ENCODE measurements at places on chromosomes 3 and 15.

GRCh38 chr15:67187351-67187854, 67.1 kb downstream of the AAGAB start:
- no peak for DNase-seq

GRCh38 chr3:48855681-48856447, 8.2 kb upstream of the PRKAR2A start:
- peak; percentile 38 for DNase-seq

DNA sequence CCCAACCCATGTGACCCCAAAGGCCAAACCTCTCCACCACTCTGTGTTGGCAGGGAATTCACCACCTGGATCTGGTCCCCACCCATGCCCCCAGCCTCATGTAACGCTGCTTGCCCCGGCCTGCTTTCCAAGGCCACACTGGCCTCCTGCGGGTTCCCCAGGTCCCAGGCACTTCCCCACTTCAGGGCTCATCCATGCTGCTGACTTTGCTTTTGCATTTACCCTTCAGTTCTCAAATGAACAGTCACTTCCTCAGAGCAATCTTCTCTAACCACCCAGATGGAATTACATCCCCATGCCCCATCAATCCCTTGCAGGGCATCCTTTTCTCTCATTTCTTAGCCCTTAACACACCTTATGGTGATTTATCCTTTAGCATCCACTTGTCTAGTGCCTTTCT, 9.2 kb downstream of the DAPK2 start:
- DNase-seq, result no peak

- DNase-seq, result no peak
Measured at GRCh38 chr3:58633157-58633865, 33.3 kb downstream of the FAM3D start.

DNA sequence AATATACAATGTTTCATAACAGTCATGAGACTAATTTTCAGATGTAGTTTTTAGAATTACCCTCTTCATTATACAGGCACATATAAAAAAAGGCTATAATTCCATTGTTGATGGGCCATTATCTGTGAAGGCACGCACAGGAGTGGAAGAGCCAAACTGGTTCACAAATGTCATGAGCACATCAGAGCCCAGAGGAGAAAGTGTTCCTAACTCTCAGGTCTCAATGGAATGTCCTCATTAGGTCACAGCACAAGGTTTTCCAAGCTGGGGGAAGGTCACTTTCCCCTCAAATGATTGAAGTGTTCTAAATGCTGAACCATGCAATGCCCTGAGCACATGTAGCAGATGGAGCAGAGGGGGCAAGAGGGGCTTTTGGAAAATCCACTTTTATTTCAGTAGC, 41.2 kb downstream of the GJD2 start:
- DNase-seq, result no peak

GRCh38 chr3:181212271-181212670, 222.7 kb upstream of the DNAJC19 start:
- no peak for DNase-seq

GRCh38 chr3:130748981-130749380, 2.4 kb upstream of the PIK3R4 start:
- no peak for DNase-seq

DNA sequence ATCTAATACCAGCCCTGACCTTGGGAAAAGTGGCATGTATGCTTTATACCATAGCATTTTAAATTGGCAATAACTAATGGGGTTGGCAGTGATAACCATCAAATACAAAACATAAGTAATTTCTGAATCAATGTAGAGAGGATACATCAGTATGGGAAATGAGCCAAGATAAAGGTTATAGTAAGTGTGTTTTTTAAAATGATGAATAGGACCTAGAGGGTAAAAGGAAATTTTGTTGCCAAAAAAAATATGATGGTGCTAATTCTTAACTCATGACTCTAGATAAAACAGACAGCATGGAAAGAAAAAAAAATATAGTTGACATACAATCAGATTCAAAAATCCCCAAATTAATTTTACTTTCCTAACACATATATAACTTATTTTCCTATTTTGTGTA, 75.4 kb upstream of the ROBO1 start:
- DNase-seq, result no peak

DNA sequence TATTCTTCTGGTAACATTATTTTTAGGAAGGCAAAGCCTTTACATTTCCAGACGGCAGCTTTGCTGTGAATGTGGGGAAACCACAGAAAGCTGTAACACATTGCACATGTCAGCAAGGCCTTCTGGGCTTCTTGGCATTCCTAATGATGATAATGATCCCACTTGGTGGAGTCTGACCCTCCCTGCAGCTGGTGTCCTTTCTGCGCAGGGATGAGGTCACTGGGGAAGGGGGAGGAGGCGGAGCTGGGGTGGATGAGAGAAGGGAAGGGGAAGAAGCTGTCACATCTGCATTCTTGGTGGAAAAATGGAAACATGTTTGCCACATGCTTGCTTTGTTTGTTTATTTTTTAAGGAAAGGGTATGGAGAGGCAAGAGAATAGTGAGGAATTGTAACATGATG, 68.6 kb downstream of the FILIP1L start:
- no peak for DNase-seq

DNA sequence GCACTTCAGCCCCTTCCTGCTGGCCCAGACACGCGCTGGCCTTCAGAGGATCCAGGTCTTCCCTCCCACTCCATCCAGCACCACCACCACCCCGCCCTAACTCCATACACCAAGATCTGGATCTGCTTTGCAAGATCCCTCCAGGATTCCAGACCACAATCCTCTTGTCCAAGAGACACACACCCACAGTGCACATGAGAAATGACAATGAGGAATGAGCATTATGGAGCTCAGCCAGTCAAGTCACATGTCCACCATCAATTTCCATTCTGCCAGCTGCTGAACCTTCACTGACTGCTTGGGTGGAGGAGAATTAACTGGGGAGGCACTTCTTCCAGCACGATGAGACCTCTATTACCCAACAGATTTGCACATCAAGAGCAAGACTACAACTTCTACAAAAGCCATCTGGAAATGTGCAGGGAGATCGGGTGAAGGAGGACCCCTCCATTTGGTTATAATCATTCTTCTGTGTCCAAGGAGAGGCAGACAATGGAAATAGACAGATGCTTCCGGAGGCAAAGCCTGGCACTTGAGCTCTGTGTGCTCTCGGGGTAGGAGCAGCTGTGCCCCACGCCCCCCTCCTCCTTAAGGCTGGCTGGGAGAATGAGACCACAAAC, 12.3 kb upstream of the SPATA12 start:
- peak; percentile 16 for DNase-seq

GRCh38 chr3:84136425-84136824, 822.4 kb upstream of the CADM2 start:
- no peak for DNase-seq

DNA sequence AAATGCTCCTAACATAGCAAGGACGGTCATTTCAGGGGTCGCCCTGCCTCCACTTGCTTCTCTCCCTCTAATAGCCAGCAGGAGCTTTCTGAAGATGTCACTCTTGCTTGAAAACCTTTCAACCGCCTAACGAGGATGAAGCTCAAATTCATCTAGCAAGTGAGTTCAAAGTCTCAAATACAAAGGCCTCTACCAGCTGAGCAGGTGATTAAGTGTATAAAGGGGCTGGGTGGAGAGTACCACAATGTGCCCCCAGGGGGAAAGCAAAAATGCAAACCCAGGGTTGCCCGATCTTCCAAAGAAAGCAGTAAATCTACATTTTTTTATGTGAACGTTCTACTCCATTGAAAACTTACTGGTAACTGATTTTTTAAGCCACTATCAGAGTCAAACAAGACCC, 50.4 kb upstream of the GRIP2 start:
- no peak for DNase-seq

DNA sequence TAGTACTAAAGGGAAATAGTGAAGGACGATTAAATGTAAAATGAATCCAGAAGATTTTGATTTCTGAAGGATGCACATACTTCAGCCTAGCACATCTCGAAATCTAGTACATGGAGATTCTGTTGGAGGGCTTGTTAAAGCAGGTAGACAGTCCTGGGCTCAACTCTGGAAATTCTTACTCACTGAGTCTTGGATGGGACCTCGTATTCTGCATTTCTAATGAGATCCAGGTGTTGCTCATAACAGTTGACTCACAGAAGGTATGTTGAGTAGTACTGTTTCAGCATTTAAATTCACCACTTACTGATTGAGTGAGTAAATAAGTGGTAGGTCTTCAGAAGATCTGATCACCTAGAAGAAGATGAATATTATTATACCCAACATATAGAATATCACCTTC, 623.4 kb upstream of the SGO1 start:
- DNase-seq, result no peak

DNA sequence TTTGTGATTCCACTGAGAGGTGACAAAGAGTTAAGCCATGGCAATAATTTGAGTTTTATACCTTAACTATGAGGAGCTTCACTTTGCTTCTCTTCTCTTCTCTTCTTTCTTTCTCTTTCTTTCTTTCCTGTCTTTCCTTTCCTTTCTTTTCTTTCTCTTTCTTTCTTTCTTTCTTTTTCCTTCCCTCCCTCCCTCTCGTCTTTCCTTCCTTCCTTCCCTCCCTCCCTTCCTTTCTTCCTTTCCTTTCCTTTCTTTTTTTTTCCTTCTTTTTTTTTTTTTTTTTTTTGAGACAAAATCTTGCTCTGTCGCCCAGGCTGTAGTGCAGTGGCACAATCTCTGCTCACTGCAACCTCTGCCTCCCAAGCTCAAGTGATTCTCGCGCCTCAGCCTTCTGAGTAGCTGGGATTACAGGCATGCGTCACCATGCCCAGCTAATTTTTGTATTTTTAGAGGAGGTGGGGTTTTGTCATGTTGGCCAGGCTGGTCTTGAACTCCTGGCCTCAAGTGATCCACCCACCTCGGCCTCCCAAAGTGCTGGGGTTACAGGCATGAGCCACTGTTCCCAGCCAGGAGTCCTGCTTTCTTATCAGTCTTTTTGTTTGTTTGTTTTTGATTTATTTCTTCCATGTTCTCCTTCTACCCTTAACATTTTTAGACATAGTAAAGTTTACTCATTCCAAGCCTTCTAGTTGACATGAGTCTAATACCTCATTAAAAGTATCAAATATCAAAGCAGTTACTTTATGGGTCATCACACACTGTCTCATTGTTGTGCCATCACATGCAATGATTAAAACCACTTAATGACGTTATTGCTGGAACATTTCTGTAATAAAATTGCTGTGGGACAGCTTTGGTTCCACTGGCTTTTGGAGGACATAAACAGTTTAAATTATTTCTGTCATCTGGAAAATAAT, 29.9 kb downstream of the SLC49A4 start:
- no peak for DNase-seq

- peak; percentile 43 for DNase-seq
Measured at GRCh38 chr3:39990532-39990931, 181.1 kb downstream of the MYRIP start.

GRCh38 chr3:72818092-72818773, 30.0 kb downstream of the SHQ1 start:
- peak; percentile 27 for DNase-seq

DNA sequence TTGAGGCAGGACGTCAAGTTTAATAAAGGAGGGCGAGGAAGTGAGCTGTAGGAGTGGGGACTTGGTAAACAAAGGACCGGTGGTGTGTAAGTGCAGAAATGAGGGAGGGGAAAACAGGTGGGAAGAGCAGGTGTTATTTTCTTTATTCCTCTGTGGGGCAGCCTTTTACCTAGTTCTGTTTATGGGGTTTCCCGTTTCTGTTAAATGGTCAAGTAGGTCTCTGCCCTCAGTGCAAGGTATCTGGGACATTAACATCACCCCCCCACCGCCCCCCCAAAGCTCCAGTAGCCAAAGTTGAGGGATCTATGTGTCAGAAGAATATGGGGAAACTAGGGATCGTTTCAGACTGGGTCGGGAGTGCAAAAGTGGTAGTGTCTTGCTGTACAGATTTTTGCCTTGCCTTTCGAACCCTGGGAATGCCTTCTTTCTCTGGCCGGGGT, 893 bp downstream of the MGA start:
- peak; percentile 8 for DNase-seq

- DNase-seq, result no peak
Measured at GRCh38 chr3:101898752-101899169, 49.4 kb downstream of the NFKBIZ start.

DNA sequence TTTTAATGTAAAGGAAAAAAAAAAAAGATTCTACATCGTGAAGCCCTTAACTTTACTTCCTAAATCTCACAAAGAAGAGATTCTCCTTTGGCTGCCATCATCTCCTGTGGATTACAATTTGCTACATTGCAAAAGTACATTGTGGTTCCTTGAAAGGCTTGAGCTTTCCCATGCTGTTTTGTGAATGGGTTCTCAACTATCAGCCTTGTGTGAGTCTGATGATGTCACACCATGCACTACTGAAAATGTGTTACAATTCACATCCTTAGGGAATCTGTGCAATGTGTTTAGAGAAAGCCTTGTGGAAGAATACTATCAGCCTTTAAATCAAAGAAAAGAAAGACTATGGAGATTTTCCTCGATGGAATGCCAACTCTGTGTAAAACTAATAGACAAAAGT, 510.0 kb upstream of the ALCAM start:
- DNase-seq, result no peak

GRCh38 chr15:71691458-71692417, 118.6 kb upstream of the NR2E3 start:
- no peak for DNase-seq

DNA sequence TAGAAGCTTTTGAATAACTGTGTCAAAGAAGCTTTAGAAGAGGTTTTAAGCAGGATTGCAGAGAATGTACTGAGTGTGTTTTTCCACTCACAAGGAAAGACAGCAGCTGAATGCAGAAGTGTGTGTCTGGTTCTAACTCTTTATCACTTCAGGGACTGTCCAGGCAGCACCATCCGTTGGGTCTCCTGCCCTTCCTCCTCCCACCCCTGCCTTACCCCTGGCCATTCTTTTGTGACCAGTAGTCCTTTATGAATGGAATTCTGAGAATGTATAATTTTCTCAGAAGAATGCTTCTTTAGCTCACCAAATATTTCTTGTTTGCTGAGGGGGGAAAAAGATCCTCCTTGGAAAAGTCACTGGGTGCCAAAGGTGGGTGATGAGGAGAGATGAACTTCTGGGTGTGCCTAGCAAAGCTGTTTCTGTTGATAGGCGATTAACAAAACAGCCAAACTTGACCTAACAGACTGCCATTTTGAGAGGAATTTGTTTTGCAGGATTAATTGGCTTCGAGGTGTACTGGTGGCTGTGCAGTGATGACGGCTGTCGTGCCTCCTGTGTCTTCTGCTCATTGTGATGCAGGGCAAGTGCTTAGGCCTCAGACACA, 70.9 kb downstream of the IGF1R start:
- no peak for DNase-seq

- no peak for DNase-seq
Measured at GRCh38 chr3:174242311-174243041, 616.7 kb upstream of the NAALADL2 start.

GRCh38 chr15:51758645-51759044, 7.2 kb downstream of the TMOD2 start:
- no peak for DNase-seq

- no peak for DNase-seq
Measured at GRCh38 chr3:146154995-146155394, 6.0 kb downstream of the PLOD2 start.

DNA sequence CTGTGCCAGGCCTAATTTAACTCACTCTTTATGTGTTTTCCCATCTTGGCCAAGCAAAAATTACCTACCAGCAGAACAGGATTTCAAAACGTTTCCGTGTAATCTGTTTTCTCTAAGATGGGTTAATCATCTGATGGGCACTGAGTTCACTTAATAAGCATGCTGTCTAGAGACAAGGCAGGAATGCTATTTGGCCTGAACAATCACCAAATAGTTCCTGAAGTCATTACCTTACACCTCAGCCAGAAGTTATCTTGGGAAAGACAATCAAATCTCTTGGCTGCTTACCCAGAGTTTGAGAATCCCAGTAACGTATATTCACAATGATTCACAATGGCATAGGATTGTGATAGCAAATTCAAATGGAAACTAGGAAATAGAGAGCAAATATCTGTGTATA, 779.1 kb downstream of the CADM2 start:
- DNase-seq, result no peak
